Colonic mucosa (tissue), 4 donors: ENCODE measurements at places on chromosomes 1 and 21.

- no peak for DNase-seq
These were observed 142.6 kb downstream of the KAZN start for GRCh38 chr1:14741082-14741481.

- no peak for DNase-seq
These were observed 459 bp downstream of the FOXE3 start for GRCh38 chr1:47416319-47417169.

DNA sequence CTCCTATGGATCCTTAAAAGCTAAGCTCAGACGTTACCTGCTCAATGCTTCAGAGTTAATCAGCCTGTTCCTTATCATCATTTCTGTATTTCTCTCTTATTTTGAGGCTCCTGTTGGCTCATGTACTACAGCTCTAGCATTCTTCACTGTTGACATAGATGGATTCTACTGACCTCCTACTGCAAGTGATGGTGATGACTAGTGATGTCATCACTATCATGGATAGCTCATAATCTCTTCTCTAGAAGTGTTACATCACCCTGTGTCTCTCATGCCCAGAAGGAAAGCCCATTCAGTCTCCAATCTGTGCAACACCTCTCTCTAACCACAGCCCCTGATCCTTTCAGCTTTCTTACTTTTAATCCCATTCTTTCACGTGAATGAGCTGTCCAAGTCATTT, 168.2 kb upstream of the DPT start:
- DNase-seq, result no peak

DNA sequence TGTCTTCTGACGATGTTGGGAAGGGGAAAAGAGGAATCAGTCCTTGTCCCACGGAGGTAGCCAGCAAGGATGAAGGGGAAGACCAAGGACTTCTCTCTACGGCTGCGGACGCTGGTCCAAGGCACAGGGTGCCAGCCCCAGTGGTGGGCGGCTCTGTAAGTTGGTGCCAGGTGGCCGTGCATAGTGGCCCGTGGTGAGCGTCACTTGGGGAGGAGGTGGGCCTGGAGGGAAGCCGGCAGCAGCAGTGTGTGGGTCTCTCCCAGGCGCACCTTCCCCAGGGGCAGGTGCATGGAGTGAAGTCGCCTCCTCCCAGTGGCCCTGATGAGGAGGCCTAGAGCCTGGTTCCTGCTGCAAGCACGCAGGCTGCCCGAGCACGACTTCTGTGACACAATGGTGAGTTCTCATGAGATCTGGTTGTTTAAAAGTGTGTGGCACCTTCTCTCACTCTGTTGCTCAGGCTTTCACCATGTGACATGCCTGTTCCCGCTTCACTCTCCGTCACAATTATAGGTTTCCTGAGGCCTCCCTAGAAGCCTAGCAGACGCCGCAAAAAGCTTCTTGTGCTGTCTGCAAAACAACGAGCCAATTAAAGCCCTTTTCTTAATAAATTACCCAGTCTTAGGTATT, 43.6 kb upstream of the TIAM1 start:
- no peak for DNase-seq

DNA sequence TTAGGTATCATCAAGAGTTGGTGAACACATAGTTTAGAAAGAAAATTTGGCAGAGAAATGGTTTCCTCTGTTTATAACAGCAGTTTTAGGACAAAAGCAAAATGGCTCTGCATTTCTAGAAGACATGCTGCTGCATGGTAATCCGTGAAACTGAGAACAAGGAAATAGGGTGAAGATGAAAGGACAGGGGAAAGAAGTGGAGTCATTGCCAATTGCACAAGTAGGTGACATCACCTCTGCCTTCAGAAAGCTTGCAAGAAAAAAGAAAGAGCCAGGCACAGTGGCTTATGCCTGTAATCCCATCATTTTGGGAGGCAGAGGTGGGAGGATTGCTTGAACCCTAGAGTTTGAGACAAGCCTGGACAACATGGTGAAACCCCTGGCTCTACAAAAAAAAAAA, 217.6 kb downstream of the LMX1A start:
- DNase-seq, result no peak

DNA sequence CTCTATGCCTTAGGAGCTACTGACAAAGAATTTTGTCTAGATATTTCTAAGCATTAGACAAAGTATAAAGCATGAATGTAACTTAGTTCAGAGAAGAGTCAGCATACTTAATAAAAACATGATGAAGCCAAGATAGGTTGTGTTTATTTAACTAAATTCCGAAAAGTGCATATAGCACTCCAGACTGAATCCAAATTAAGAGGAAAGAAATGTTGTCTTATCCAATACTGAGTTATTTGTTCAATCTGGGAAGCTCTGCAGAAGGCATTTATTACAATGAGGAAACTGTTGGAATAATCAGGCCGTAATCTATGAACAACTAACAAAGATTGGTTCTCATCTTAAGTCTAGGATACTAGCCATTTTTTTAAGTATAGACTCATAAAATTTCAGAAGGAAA, 100.2 kb downstream of the TNFSF18 start:
- no peak for DNase-seq
